ENCODE measurements at places on chromosomes 2 and 18.

DNA sequence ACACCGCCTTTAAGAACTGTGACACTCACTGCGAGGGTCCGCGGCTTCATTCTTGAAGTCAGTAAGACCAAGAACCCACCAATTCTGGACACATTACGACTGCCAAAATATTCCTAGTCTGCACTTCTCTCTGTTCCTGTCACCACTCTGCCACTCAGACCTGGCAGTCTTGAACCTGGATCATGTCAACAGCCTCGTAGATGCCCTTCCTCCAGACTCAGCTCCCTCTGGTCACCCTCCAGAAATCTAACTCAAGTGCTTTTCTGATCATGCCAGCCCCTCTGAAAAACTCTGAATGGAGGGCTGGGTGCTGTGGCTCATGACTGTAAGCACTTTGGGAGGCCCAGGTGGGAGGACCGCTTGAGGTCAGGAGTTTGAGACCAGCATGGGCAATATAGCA is 20.3 kb downstream of the AAK1 start:
- no peak for DNase-seq

DNA sequence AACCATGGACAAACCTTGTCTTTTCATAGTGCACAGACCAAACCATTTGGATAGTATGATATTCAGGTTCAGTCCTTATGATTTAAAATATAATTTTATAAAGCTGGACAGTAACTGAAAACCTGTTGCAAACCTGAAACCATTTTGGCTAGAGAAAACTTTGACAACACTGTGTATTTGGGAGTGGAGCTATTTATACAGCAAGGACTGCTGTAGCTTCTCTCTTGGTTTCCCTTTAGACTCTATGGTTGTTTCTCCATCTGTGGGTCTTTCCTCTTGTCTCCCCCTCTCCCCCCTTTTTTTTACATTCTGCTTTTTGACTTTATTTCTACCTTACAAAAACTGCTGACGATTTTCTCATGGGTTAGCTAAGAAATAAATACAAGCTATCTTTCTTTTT is 581.7 kb downstream of the SLC4A3 start:
- DNase-seq = no peak

GRCh38 chr18:13831864-13832508 is 8.0 kb downstream of the MC5R start:
- DNase-seq = no peak

DNA sequence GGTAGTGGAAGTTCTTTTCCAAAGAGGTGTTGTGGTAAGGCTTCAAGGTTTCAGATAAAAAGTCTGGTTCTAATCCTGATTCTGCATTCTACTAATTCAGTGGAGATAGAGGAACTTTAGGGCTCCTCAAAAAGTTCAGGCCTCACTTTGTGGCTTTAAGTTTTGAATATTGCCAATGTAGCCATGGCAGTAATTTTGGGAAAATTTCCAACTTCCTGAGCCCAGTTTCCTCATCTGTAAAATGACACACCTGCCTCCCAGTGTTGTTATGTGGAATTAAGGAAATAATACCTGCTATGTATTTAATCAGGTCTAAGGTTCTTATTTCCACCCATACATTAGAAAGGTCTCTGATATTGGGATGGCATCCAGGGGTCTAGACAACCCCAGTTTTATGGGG is 147.6 kb upstream of the ITGA6 start:
- DNase-seq = no peak

Data from vagina (tissue), 2 donors.